Astrocyte (in vitro differentiated cells and primary cell): ENCODE measurements at places on chromosomes 5 and 9. TPM values are rescaled to one million over a fixed set of nuclear protein-coding genes. Genes with fewer than 3 reads are reported as not detected.

DNA sequence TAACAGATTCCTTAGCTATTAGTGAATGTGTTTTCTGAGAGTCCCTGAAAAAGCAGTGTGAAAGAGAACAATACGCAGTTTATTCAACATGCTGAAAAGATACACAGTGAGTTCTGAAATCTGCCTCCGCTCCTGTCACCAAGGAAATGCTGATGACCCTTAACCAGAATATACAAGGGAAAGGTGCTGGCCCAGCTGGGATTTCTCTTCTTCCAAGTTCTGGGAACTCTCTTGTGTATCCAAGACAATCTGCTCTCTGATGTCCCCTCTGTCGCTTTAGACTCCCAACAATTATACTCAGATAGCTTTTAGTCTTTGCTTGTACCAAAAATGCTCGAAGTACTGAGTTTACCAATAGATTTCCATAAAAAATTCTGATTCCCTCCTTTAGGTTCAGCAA lies 214.9 kb downstream of the TMEM167A start:
- no peak overlapping the region for H3K27ac ChIP-seq
- no peak overlapping the region for H3K4me3 ChIP-seq
- peaks cover 5% of the 10 kb centered on the region for H3K27me3 ChIP-seq
- no peak for DNase-seq
- H3K36me3 ChIP-seq: no peaks in the 10 kb centered on the region
- no peaks in the 10 kb centered on the region for H3K4me1 ChIP-seq

GRCh38 chr5:54975701-54976100 lies 9.7 kb downstream of the ESM1 start:
- no peaks in the 10 kb centered on the region for H3K4me1 ChIP-seq
- no peak for DNase-seq
- H3K27me3 ChIP-seq: no peaks in the 10 kb centered on the region
- H3K36me3 ChIP-seq: no peaks in the 10 kb centered on the region
- no peak overlapping the region for H3K4me3 ChIP-seq

DNA sequence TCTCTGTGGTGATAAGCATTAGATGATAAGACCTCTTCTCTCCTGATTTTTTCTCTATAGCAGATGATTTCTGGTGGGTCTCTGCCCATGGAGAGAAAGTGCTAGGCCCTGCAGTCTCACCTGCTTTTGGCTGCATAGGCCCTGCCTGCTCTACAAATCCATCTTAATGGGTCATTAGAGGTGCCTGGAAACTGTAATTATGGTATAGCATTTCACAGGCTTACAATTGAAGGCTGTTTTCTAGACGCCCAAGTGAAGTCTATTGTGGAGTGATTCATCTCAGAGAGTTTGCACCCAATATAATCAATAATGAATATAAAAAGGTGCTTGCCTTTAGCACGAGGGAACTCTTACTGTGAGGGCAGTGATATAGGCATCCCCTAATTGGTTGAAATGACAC lies 33.8 kb downstream of the NEUROG1 start:
- peaks cover 18% of the 10 kb centered on the region for H3K27me3 ChIP-seq
- no peak for DNase-seq
- no peaks in the 10 kb centered on the region for H3K36me3 ChIP-seq
- no peak overlapping the region for H3K4me3 ChIP-seq

- peaks cover 42% of the 10 kb centered on the region for H3K4me1 ChIP-seq
- peak overlapping the region; percentile 92 for H3K27ac ChIP-seq
- H3K36me3 ChIP-seq: no peaks in the 10 kb centered on the region
These were observed 11.9 kb downstream of the GLIPR2 start for GRCh38 chr9:36148311-36149051.

GRCh38 chr5:39014561-39014960 lies 59.6 kb downstream of the RICTOR start:
- H3K27ac ChIP-seq: peak overlapping the region; percentile 95
- H3K4me3 ChIP-seq: no peak overlapping the region
- DNase-seq: peak; percentile 92
- H3K36me3 ChIP-seq: no peaks in the 10 kb centered on the region
- no peaks in the 10 kb centered on the region for H3K27me3 ChIP-seq

DNA sequence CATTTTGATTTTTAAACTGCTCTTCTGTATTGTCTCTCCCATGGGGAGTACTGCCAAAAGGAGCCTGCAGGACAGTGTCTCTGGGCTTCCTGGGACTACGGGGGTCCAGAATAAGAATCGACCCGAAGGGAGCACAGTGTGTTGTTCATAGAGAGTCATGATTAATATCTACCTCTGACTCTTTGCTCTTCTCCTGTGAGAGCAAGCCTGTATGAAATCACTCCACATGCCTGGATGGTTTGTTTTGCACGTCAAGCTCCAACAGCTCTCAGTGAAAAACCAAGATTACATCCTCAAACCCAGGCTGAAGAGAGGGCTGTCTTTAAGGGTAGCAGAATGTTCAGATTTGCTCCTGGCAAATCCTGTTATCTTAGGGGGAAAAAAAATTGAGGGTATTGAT lies 1860.0 kb upstream of the WWC1 start:
- no peak overlapping the region for H3K27ac ChIP-seq
- H3K27me3 ChIP-seq: no peaks in the 10 kb centered on the region
- no peak for DNase-seq
- H3K4me3 ChIP-seq: no peak overlapping the region
- no peaks in the 10 kb centered on the region for H3K4me1 ChIP-seq

GRCh38 chr5:2727550-2727949 lies 23.9 kb downstream of the IRX2 start:
- no peaks in the 10 kb centered on the region for H3K4me1 ChIP-seq
- H3K4me3 ChIP-seq: no peak overlapping the region
- peaks cover 5% of the 10 kb centered on the region for H3K27me3 ChIP-seq
- DNase-seq: no peak
- H3K27ac ChIP-seq: no peak overlapping the region
- no peaks in the 10 kb centered on the region for H3K36me3 ChIP-seq

DNA sequence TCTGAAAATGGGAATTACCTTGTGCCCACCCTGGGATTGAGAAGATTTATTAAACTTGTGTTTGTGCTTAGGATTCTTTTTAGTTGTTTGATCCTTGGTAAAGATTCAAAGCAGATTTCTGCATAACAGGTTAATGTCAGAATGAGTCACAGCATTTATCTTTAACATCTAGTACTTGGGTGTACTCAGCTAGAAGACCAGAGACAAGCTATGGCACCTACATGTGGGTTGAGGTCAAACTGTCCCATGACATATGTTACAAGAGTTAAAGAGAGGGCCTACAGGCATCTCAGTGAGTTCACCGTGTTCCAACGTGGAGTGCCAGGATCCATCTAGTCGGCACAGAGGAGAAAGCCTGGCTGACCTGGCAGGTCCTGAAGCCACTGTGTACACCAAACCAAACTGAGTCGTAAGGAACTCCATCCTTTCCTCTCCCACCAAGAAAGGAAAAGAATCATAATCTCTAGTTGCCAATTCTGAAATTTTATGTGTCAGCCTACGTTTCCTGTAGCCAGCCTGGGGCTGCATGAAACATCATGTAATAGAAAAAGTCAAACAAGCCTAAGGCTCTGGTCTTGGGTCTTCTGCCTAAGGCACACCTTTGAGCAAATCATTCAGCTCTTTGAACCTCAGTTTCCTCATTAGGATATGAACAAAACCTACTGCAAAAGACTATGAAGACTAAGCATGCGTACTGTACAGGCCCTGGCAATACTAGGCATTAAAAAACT lies 73.7 kb downstream of the RCL1 start:
- no peaks in the 10 kb centered on the region for H3K27me3 ChIP-seq
- peaks cover 4% of the 10 kb centered on the region for H3K36me3 ChIP-seq
- H3K4me3 ChIP-seq: no peak overlapping the region
- no peak for DNase-seq
- H3K27ac ChIP-seq: no peak overlapping the region
- no peaks in the 10 kb centered on the region for H3K4me1 ChIP-seq

GRCh38 chr5:133499895-133500294 lies 112.4 kb downstream of the FSTL4 start:
- no peak overlapping the region for H3K4me3 ChIP-seq
- no peak for DNase-seq
- no peaks in the 10 kb centered on the region for H3K4me1 ChIP-seq
- no peaks in the 10 kb centered on the region for H3K36me3 ChIP-seq
- no peak overlapping the region for H3K27ac ChIP-seq

- no peak overlapping the region for H3K4me3 ChIP-seq
- no peaks in the 10 kb centered on the region for H3K27me3 ChIP-seq
- no peaks in the 10 kb centered on the region for H3K36me3 ChIP-seq
- peaks cover 20% of the 10 kb centered on the region for H3K4me1 ChIP-seq
These were observed 10.0 kb downstream of the CEMIP2 start for GRCh38 chr9:71758277-71758676.

- H3K4me1 ChIP-seq: peaks cover 21% of the 10 kb centered on the region
- peak; percentile 82 for DNase-seq
- H3K27me3 ChIP-seq: peaks cover 21% of the 10 kb centered on the region
- peak within 1 kb of the TSS; percentile 50 for H3K4me3 ChIP-seq
- H3K36me3 ChIP-seq: no peaks in the 10 kb centered on the region
These were observed at the start of gene CXCL14 for GRCh38 chr5:135578685-135579341. Gene CXCL14 (minus strand): TSS chr5:135578991. CDS start chr5:135578778, 213 bp downstream.

DNA sequence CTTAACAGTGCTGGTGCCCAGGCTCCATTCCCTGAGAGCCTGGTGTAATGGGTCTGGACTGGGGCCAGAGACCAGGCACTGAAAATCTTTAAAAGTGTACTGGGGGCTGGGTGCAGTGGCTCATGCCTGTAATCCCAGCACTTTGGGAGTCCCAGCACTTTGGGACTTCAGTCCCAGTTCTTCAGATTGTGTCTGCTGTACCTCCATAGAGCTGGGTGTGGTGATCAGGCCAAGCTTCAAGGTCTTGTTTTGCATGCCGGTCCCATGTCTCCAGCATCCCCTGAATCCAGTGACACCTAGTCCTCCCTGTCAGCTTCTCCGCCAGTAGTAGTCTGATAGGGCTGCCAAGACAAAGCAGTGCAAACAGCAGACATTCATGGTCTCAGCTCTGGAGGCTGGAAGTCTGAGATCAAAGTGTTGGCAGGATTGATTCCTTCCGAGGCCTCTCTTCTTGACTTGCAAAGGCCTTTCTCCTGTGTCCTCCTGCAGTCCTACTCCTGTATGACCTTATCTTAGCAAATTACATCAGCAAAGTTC lies 108.2 kb downstream of the SYK start:
- no peaks in the 10 kb centered on the region for H3K4me1 ChIP-seq
- no peak overlapping the region for H3K4me3 ChIP-seq
- no peak for DNase-seq
- no peaks in the 10 kb centered on the region for H3K36me3 ChIP-seq

- H3K4me1 ChIP-seq: peaks cover 22% of the 10 kb centered on the region
- H3K27me3 ChIP-seq: no peaks in the 10 kb centered on the region
- H3K4me3 ChIP-seq: no peak overlapping the region
- no peak overlapping the region for H3K27ac ChIP-seq
- H3K36me3 ChIP-seq: no peaks in the 10 kb centered on the region
These were observed 23.1 kb upstream of the SPTLC1 start for GRCh38 chr9:92138157-92138959.

- peaks cover 8% of the 10 kb centered on the region for H3K27me3 ChIP-seq
- no peak overlapping the region for H3K27ac ChIP-seq
- DNase-seq: no peak
- no peaks in the 10 kb centered on the region for H3K4me1 ChIP-seq
- H3K36me3 ChIP-seq: no peaks in the 10 kb centered on the region
These were observed 16.5 kb downstream of the ASS1 start for GRCh38 chr9:130461218-130461630.

DNA sequence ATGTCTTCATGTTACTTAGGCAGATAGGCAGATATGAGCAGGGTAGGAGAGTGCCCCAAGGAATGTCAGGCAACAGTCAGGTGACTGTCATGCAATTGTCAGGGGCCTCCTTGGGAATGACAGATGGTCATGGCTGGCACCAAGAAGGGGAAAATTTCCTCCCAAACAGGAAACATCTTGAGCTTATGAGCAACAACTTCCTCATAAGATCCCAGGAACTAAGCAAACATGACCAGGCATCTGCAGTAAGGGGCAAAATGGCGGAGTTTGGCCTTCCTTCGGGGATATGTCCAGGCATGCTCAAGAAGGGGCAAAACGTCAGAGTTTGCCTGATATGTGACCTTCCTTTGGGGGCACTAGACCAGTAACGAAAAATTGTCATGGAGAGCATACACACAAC lies 591.8 kb downstream of the PDE4D start:
- peaks cover under 1% of the 10 kb centered on the region for H3K4me1 ChIP-seq
- H3K27ac ChIP-seq: no peak overlapping the region
- H3K27me3 ChIP-seq: no peaks in the 10 kb centered on the region
- no peak overlapping the region for H3K4me3 ChIP-seq
- no peaks in the 10 kb centered on the region for H3K36me3 ChIP-seq

The CLIC3 gene
- 0.39 and 0.48 TPM in 2 replicates for total RNA-seq

The PRLR gene
- total RNA-seq: 0.93 and 0.99 TPM in 2 replicates

The CSF1R gene
- 1.4 and 1.6 TPM in 2 replicates for total RNA-seq

The SAXO1 gene
- total RNA-seq: 0.10 TPM in 1 of 2 replicates, not detected in the other

The NR5A1 gene
- total RNA-seq: 0.26 TPM in 1 of 2 replicates, not detected in the other

The C9orf50 gene
- 0.41 TPM in 1 of 2 replicates, not detected in the other for total RNA-seq

The SPEF2 gene
- 3.4 and 3.9 TPM in 2 replicates for total RNA-seq

The OR1L4 gene
- not detected in 2 replicates for total RNA-seq

The KIF4B gene
- total RNA-seq: not detected in 2 replicates

The LRRC19 gene
- total RNA-seq: not detected in 2 replicates
